ENCODE measurements at places on chromosomes 13 and 19.
A peak's percentile ranks its signal among the peaks of the same experiment; 100 is the strongest.

GRCh38 chr13:32150239-32150638, 118.7 kb downstream of the FRY start:
- DNase-seq: no peak

- DNase-seq: no peak
Observed at GRCh38 chr19:6227936-6228325, 51.8 kb downstream of the MLLT1 start.

GRCh38 chr13:105048677-105049076, 1486.8 kb downstream of the EFNB2 start:
- DNase-seq: no peak

DNA sequence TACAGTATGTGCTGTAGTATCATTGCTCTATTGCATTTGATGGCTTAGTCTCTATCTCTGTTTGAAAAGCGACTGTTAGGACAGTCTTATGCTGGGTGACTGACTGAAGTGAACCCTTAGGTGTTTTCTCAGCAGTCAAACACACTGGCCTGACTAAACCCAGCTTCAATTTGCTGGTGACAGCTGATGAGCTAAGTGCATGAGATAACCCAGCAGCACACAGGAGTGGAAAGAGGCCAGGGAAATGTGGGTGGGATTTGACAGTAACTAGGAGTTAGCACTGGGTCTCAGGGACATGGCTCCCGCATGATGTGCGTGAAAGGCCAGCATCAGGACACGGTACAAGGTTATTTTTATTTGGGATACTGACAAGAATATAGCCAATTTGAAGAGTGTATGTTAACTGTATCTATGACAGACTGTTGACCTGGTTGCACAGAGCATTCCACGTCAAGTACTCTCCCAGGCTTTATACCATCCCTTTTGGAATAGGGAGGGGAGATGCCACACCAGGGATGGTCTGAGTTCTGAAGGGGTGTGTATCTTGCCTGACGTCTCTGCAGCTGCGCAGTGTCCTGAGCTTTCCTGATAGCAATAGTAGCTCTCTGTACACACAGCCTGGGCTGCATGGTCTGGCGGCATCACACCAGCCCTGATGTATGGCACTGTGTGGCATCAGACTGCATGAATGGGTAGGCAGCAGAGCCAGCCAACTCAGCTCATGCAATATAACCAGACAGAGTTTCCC, 144.8 kb downstream of the FLT1 start:
- no peak for DNase-seq

DNA sequence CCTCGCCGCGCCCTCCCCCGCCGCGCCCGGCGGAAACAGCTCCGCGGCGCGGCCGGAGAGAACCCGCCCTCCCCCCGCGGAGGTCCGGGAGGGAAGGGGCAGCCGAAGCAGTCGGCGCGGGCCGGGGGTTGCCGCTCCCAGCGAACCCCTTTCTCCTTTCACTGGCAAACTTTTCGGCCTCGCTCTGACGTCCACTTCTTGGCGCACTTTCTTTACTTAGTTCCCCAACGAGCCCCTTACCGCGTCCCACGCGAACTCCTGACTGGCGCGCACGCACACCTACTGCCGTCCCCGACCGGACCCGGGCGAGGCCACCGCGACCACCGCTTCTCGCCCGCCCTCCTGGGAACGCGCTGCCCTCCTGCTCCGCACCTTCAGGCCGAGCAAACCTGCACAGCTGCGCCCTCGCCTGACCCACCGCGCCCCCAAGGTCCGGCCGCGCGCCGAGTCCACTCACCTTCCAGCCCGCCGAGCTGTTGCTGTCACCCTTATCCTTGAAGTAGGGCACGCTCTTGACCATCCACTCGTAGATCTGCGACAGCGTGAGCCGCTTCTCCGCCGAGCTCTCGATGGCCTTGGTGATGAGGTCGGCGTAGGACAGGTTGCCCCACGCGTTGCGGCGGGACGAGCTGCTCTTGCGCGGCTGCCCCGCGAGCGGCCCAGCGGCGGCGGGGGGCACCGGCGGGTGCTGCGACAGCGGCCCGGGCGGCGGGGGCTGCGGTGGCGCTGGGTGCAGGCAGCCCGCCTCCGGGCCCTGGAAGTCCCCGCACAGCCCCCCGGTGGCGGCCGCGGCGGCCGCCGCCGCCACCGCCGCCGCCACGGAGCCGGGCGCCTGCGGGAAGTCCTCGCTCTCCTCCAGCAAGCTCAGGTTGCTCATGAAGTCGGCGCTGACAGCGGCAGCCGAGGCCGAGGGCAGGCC, 1.1 kb downstream of the FOXO1 start:
- DNase-seq: no peak

DNA sequence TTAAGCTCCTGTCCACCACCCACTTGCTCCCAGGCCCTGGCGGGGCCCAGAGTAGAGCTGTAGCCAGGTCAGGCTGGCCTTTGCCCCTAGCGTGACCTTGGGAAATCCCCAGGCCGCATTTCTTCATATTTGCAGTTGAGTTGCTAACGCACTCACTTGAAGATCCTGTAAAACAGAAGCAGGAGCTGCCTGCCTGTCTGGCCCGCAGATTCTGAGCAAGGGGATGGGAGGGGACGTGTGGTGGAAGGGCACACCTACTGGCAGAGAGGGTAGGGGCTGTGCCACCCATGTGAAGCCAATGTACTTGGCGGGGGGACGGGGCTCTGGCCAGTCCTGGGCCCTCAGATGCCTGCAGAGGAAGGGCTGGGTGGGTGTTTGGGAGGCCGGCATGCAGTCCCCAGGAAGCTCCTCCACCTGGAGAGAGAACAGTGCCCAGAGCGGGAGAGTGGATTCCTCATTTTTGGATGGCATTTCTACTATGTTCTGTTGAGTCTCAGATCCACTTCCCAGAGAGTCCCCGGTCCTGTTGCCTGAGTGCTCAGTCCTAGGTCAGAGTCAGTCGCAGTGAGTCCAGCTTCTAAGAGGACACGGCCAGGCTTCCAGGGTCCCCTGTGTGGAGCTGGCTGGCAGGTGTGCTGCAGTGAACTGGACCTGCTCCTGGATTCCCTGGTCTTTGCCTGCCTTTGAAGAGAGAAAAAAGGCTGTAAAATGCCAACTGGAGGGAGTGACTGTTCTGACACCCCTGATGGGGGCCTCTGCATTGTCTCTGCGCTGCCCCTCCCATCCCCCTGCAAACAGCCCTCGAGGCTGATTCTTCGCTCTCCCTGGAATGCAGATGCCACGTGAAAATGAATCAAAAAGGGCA, 62.9 kb downstream of the GGACT start:
- no peak for DNase-seq

DNA sequence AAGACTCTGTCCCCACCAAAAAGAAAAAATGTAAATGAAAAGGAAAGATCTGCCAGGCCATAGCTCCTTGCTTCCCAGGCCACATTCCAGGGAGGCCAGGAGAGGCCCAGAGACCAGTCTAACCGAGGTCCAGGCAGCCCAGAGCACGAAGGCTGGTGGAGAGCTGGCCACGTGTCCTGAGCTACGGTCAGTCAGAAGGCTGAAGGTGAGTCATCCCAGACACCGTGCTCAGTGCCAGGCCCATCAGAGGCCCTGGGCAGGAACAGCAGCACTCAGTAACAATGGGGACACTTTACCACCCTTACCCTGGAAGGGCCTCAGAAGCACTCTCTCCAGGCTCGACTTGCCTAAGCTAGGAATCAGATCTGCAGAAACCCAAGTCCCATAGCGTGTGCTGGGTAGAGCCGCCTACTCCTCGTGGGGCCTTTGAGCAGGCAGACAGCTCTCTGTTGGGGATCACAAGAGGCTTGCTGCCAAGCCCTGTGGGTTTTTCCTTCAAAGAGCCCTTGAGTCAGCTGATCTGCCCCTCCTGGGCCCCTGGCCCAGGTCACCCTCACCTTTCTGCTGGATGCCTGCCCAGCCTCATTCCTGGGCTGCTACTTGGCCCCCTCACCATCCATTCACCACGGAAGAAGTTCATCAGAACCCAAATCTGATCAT, 11.6 kb upstream of the DNMT1 start:
- no peak for DNase-seq

- no peak for DNase-seq
Observed at GRCh38 chr13:90187478-90188350, 1159.8 kb upstream of the MIR17HG start.

- DNase-seq: no peak
Observed at GRCh38 chr13:42284068-42284467, 12.1 kb downstream of the AKAP11 start.

DNA sequence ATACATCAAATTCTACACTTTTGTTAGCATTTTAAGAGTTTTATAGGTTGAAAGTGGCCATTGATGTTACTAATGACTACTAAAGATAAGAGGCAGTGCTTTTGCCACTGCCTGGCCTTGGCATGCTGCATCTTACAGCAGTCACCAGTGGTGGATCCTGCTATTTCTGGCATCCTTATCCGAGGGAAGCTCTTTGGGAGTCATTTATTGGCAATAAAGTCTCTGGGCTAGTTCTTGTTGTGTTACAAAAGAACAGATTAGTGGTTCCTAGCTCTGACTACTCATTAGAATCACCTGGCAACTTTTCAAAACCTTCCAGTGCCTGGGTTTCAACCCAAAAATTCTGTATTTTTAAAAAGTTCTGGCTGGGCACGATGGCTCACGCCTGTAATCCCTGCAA, 94.5 kb downstream of the ZMYM2 start:
- no peak for DNase-seq

DNA sequence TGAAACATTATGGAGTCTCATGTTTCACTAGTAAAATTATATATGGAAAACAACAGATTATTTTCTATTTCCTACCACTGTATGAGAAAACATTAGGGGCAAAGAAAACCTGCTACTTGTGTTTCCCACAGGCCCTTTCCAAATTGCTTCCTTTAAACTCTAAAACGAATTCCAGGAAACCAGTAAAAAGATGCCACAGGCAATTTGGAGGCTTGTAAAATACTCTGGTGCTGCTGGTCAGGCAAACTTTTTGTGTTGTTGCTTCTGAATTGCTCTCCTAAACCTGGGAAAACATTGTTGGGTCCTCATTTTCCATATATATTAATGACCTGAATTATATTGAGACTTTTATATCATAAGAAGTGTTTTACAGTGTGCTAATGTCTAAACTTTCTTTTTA, 141.5 kb downstream of the TDRD3 start:
- DNase-seq: no peak

DNA sequence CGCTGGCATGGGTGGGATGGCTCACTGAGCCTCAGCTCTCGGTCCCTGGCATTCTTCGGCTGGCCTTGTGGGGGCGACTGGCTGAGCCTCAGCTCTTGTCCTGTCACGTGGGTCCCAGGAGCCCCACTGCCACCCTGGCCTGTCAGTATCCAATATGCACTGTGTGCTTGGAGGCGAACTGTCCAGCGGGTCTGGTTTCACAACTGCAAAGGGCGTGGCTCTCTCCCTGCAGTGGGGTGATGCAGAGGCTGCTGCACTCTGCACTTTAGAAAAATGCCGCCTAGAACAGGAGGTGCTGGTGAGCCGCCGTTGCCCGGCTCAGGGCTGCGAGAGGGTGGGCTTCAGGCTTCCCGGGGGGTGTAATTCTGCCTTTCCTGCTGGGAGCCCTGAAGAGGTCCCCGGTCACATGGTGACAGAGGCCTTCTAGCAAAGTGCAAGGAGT, 17.0 kb upstream of the TMEM255B start:
- DNase-seq: peak; percentile 17

DNA sequence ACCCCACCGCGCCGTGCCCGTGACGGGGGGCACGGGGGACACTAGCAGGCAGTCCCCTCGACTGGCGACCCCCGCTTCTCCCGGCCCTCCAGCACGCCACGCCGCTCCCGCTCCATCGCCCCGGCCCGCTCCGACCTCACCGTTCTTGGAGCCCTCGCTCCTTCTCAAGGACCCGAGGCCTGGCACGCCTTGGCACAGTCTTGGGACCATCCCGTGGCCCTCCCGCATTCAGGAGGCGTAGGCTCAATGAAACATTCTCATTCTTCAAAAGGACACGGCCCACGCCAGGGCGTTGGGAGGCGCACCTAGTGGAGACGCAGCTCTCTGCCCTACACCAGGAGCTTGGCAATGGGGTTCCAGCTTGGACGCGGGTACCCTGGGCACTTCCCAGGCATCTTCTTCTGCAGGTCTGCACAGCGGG, 473 bp upstream of the CERS1 start:
- no peak for DNase-seq

GRCh38 chr19:9178901-9179300, at the start of gene OR7D2:
Gene OR7D2, plus strand, starts transcription at chr19:9178979. Its CDS starts 6,803 bp downstream, at chr19:9185782.
- no peak for DNase-seq

GRCh38 chr13:27933580-27934328, 14.0 kb downstream of the PDX1 start:
- no peak for DNase-seq

DNA sequence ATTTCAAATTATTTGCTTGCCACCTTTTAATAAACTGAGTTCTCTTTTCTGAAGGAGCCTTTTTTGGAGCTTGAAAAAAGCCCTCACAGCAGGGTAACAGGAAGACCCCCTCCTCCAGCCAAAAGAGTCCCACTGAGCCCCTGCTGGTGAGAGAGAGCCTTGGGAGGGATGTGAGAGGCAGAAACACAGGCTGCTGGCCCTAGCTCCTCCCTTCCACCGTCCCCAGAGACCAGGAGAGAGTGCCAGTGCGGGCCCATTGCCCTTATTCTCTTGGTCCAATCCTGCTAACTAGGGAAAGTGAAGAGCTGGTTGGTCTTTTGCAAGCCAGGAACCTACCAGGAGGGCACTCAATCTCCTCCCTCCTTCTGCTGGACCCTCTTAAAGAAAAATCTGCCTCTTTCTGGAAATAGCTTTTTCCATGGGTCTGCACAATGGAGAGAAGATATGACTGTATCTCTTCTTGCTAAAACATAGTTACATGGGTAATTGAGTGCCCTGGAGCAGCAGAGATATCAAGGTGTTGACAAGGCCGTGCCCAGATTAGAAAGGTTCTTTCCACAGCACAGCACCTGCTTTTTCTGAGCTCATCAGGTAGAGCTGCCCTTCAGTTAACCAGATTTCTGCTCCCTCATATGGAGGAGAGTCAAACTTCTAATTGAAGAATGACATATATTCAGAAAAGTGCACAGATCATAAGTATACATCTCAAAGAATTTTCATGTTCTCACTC, 113.9 kb downstream of the LRCH1 start:
- no peak for DNase-seq

DNA sequence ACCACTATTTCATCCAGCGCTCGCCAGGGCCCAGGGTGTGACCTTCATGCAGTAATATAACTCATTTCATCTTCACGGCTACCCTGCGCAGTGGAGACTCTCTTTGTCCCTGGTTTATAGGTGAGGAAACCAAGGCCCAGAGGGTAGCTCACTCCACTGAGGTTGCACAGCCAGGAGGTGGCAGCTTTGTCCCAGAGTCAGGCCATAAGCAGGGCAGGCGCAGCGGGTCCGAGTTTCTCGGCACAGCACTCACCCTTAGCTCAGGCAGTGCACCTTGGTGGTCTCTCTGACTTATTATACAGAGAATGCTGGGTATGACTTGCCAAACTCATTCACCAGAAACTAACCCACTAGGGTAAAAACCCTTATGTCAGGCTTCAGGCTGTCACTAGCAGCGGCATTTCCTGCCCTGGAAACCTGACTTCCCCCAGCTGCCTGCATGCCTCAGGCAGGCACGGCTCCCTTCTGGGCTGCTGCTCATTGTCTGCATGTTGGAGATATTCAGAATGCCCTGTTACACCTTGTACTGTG, 24.5 kb downstream of the PPP5C start:
- DNase-seq: no peak

GRCh38 chr13:112839356-112840105, 129.5 kb upstream of the MCF2L start:
- no peak for DNase-seq

- no peak for DNase-seq
Observed at GRCh38 chr13:20658451-20659040, 45.0 kb upstream of the IL17D start.

- no peak for DNase-seq
Observed at GRCh38 chr13:84985860-84986259, 813.4 kb downstream of the SLITRK6 start.

- no peak for DNase-seq
Observed at GRCh38 chr19:11137542-11138384, 17.8 kb downstream of the SPC24 start.
